ENCODE measurements at places on chromosomes 2 and 18.

DNA sequence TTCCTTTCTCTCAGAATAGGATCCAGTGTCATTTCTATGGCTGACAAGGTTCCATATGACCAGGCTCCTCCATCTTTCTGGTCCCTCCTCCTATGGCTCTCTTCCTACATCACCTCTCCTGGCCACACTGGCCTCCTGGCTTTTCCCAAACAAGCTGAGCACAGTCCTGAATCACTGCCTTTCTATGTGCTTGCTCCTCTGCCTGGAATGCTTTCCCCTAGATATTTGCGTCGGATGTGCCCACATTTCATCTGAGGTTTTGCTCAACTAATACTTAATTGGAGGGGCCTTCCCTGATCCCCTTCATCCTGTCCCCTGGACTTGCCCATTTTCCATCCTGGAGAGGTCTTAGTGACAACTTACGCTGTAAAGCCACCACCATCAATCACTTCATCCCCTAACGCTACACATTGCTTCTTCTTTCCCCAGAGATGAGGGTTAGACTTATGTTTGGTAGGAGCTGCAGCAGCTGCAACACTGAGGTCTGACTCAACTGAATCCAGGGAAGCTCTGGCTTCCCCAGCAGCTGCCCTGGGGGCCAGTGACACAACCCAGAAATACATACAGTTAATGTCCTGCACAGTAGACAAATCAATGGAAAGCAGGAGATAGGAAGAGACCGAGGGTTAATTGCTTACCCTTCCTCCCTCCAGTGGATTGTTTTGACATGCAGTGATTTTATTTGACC is 42.9 kb downstream of the QPCT start:
- no peak for DNase-seq

- no peak for DNase-seq
These were observed 64.0 kb downstream of the ODC1 start for GRCh38 chr2:10383960-10384734.

- DNase-seq: peak; percentile 48
These were observed 5.2 kb upstream of the GPD2 start for GRCh38 chr2:156430980-156431358.

- DNase-seq: no peak
These were observed 136.6 kb downstream of the SPAG16 start for GRCh38 chr2:213420828-213421385.

GRCh38 chr2:204027091-204027490 is 90.5 kb downstream of the ICOS start:
- peak; percentile 70 for DNase-seq

- no peak for DNase-seq
These were observed 248.8 kb downstream of the ACKR3 start for GRCh38 chr2:236818281-236819045.

GRCh38 chr2:239381709-239382134 is 19.1 kb downstream of the HDAC4 start:
- no peak for DNase-seq

DNA sequence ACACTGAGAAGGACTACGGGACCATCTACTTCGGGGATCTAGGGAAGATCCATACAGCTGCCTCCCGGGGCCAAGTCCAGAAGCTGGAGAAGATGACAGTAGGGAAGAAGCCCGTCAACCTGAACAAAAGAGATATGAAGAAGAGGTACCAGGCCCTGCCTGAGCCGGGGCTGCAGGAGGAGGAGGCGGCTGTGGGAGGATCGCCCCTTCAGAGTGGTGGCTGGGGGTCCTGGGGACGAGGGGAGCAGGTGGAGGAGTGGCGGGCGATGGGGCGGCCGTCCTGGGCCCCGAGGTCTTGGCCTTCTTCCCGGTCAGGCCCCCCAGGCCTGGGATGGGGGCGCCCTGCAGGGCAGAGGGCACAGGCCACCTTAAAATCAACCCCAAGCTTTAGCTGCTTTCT is 524 bp downstream of the ANKRD30B start:
- no peak for DNase-seq

GRCh38 chr18:61893309-61893970 is 633 bp upstream of the RNF152 start:
- peak; percentile 77 for DNase-seq

DNA sequence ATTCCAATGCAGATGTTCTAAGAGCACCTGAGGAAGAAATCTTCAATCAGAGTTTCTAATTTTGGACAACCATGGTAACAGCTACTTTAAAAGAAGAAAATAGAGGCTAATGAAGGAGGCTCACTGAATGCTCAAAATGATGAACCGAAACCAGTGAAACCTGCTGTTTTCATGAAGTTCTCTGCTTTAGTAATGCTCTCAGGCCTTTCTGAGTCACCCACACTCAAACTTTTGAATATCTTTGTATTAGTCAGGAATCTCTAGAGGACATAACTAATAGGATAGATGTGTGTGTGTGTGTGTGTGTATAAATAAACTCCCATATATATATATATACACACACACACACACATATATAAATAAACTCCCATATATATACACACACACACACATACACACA is 76.9 kb upstream of the RIT2 start:
- DNase-seq: no peak

GRCh38 chr2:158378926-158379325 is 77.6 kb downstream of the CCDC148 start:
- no peak for DNase-seq

DNA sequence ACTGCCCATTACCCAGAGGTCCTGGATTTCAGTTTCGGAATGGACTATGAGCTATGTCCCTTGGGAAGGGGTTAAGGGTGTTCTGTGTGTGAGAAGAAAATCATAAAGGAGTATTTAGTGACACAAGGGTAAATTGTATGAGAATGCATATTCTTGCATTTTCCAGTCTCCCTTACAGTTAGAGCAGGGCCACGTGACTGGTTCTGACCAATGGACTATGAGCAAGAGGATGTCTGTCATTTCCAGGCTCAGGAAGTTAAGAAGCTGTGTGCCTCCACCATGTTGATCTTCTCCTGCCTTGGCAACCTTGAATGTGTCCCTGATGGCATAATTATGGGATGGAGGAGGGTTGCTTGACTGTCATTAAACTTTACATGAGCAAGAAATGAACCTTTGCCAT is 94.9 kb downstream of the DHRS9 start:
- no peak for DNase-seq

DNA sequence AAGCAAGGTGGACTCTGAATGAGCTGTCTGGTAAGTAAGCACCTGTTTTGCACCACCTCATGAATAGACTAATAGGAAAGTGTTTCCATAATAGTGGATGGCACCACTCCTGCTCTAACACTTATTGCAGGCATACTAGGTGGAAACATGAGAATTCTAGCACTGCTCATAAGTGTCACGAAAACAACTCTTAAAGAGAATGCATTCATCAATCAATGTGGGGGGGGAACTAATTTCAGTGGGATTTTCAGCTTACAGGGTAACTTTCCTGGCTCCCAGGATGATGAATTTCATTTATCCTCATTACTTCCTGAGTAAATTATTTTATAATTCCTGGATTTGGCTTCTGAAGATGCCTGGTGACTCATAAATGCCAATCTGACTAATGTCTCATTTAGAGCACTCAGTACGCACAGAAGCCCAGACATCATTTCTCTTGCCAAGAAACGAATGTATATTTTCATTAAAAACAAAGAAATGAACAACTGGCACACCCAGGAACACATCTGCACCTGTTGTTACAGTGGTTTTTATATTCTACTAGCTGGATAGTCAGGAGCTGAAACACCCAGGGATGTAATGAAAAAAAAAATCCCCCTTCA is 129.6 kb downstream of the PID1 start:
- peak; percentile 44 for DNase-seq

- no peak for DNase-seq
These were observed 343.5 kb upstream of the KLHL29 start for GRCh38 chr2:23041443-23041842.

DNA sequence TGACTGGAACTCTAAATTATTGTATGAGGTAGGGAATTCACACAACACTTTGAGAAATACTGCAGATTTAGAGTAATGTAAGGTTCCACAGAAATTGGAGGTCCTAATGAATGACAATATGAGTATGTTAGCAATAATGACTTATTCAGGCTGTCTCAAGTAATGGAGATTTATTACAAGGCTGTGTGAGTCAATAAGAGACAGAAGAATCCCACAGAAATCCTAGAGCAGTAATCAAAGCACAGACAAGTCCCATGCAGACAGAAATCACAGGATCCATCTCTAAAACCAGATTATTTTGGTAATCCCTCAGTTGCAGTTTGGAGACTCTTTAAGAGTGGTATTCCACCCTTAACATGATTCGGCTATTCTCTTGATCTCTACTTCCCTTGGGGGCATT is 83.6 kb downstream of the FAM161A start:
- no peak for DNase-seq

- no peak for DNase-seq
These were observed 249.4 kb upstream of the HS6ST1 start for GRCh38 chr2:128568106-128568505.

DNA sequence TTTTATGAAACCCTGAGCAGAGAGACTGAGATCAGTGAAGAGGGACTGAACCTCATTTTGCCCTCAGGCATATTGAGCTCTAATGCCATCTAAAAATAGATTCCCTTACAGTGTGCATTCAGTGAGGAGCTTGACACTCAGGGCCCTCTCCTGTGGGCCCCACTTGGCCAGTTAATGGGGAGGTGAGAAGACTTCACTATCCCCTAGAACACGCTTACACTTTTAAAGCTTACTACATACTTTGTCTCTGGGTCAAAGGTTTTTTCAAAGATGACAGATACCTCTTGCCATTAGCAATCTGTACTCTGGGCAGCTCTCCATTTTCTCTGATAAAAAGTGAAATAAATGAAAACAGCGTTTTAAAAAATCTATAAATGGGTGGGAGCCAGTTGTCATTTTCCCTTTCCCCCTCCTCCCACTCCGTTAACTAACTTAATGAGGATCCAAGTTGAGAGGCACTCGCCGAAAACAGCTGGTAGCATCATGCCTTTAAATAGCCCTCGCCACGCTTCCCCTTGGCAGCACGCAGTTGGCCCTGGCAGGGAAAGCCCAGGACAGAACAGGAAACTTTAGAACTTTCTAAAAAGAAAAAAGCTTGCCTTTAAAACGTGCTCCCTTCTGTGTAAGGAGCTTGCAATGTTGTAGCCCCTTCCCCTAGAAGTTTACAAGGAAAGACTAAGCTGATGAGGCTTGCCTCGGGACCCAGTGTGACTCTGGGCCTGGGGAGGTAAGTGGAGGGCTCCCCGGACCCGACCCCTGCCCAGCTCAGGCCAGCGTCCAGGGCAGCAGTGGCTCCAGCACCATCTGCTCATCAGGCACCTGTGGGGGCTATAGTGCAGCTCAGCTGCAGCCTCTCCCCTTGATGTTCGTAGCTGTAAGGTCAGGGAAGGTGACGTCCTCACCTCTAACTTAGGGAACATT is 58.8 kb upstream of the FOSL2 start:
- no peak for DNase-seq

DNA sequence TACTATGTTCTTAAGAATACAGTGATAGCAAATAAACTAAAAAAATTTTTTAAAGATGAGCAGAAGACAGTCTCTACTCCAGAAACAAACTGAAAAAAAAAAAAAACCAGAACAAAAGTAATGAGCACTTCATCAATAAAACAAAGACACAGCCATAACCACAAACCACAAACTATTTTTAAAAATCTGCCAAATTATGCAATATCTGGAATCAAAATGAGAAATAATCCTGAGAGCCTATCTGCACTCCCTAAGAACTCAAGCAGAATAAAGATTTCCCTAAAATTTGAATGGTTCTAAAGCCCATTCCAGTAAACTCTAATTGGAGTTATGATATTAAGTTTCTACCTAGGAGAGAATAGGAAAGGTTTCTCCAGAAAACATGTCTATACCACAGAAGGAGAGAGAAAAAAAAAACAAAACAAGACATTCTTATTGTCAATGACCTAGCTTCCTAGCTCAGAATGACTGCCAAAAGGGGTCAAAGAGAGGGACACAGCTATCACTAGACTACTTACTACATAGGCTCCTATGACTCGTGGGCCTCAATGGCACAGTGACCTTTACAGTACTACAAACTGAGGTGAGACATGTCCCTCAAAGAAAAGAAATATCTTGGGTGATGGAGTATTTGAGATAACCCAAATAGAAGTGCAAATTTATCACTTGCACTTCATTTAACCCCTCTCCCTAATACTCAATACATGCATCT is 262.8 kb downstream of the ZEB2 start:
- DNase-seq: no peak

GRCh38 chr2:217269701-217270484 is 410.0 kb upstream of the TNP1 start:
- no peak for DNase-seq

GRCh38 chr2:154228566-154229280 is 357.0 kb downstream of the GALNT13 start:
- DNase-seq: no peak

DNA sequence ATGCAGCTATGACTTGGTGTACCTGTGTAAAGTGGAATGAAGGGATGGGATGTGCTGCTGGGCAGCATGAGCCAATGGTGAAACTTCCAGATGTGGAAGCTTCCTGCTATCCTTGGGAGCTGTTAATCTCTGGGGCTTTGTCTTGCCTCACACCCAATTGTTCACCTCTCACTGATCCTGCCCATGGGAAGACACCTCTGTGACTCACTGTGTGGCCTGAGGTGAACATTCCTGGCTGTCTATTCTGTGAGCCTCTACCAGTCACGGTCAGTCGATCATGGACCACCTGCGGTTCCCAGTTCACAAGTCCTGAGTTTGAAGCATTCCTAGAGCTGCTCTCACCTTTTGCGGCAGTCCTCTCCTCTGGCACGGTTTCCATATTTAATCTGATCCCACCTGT is 12.1 kb downstream of the NEURL3 start:
- peak; percentile 72 for DNase-seq

DNA sequence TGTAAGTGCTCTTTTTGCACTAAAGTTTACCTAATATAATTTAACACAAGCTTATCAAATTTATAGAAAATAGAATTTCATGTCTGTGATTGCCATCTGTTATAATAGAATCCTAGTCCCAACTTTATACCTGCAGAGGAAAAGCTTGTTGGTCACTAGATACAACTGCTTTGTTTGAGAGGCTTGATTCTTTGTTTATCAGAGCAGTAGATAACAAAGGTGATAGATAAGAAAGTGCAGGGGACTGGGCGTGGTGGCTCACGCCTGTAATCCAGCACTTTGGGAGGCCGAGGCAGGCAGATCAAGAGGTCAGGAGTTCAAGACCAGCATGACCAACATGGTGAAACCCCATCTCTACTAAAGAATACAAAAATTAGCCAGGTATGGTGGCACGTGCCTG is 528.0 kb downstream of the STK39 start:
- DNase-seq: no peak

GRCh38 chr2:48049371-48049770 is 143.1 kb upstream of the FBXO11 start:
- no peak for DNase-seq

- DNase-seq: no peak
These were observed 107.1 kb downstream of the TWIST2 start for GRCh38 chr2:238954841-238955591.

DNA sequence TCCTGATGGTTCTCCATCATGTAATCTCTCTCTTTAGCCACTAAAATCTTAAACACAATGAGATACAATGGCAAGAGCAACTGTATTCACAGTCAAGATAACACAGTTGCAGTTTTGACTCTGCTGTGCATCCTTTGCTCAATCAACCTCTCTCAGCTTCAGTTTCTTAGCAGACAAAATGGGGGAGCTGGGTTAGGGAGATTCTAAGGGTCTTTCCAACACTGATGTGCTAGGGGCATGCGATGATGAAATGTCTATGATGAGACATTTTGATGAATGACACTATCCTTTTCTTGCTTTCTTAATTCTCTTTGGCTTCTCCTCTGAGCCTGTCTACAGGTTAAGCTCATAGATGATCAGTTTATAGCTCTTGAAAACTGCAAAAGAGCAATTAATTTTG is 1.1 kb downstream of the SERPINB10 start:
- no peak for DNase-seq
